Stimulated activated CD8-positive, alpha-beta memory T cell treated with anti-CD3 and anti-CD28 coated beads, Interleukin-4, amount 100 ng/mL, for 1 hour (primary cell): ENCODE measurements at places on chromosomes 2 and 18.

DNA sequence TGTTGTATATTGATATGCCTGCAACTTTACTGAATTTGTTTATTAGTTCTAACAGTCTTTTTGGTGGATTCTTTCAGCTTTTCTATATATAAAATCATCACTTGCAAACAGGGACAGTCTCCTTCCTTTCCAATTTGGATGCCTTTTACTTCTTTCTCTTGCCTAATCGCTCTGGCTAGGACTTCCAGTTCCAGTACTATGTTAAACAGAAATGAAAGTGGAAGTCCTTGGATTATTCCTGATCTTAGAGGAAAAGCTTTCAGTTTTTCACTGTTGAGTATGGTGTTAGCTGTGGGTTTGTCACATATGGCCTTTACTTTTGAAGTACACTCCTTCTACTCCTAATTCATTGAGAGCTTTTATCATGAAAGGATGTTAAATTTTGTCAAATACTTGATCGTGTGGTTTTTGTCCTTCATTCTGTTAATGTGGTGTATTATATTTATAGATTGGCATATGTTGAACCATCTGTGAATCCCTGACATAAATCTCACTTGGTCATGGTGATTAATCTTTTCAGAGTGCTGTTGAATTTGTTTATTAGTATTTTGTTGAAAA is 52.9 kb downstream of the REL start:
- DNase-seq: no peak

DNA sequence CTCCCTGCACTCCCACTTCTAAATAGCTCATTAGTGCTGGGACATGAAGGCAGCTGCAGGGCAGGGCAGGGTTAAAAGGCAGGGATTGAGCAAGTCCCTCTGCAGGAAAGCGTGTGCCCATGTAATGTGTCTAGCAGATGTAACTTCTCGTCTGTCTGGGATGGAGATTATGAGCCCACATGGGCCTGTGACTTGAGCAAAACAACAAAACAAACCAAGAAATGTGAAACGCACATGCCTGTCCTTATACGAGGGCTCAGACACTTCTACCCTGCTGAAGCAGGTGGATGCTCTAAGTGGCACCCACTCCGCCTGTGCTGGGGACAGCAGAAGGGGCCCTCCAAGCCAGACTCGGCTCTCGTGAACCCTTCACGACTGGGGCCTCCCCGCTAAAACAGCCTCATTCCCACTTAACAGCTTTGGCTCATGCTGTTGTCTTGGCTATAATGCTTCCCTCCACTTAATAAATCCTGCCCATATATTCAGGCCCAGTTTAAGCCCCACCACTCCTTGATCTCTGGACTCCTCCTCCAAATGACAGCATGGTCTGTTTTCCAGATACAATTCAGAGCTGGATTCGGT is 40.9 kb downstream of the TMEM247 start:
- no peak for DNase-seq

DNA sequence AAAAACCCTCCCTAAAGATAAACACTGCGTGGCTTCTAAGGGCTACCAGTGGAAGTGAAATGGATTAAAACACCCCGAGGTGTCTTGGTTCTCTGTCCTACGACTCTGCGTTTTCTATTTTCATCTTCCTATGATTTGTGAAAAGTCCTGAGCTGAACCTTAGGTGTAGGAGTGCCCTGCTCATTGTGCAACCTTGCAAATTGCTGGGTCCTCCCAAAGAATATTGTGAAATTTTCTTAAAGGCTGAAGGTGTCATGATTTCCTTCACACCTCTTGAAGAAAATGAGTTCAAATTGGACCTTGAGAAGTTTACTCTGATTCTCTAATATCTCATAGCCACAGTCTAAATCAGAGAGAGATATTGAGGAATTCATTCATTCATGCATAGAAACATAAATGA is 1.8 kb upstream of the SLC19A3 start:
- DNase-seq: no peak

DNA sequence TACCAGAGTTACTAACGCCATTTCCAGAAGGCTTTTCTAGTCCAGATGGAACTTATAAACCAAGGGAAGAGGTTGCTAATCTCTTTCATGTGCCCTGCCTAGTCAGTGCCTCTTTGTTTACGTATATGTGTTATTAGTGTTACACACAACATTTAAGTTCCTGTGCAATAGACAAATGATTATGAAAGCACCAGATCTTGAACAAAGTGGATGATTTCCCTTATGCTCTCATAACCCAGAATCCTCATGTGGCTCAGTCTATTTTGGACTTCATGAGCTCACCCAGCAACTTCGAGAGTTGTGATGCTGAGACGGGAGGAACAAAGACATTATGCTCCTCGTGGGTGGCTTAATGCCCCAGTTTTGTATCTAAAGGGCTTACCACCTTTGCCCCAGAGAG is 214.4 kb upstream of the SP5 start:
- DNase-seq: no peak

- DNase-seq: no peak
Measured at GRCh38 chr2:62457556-62457955, 48.4 kb downstream of the TMEM17 start.

DNA sequence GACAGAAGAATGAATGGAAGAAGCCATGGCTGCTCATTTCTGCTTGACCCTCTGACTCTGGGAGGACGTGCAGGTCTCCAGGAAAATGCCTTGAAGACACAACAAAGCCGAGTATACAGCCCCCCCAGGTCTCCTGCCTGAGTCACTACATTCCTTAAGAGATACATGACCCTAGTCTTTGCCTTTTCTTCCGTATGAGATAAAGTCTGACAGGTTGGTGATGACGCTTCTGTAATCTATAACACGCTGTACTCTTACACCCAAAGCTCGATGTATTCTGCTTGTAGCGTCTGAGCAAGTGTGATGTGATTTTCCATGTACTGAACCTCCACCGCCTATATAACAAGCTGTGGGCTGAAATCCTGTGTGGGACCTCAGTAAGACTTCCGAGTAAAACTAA is 77.3 kb downstream of the KCTD1 start:
- no peak for DNase-seq

GRCh38 chr2:8583400-8584173 is 98.3 kb upstream of the ID2 start:
- DNase-seq: peak; percentile 46

DNA sequence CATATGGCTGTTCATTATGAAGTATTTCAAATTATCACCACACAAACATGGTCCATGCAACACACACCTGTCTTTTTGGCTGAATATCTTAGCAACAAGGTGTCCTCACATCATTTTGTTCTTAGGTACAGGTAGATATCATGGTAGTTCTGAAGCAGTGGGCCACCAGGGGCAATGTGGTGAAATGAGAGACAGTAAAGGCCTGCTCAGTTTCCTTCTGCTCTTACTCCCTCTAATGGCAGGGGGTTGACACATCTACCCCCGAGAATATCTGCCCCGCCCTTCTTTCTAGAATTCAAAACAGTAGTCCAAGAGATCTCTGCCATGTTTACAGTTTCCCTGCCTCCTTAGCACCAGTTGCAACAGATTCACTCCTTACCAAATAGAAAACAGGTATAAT is 147.0 kb upstream of the KLHL14 start:
- no peak for DNase-seq

- no peak for DNase-seq
Measured at GRCh38 chr2:149421791-149422190, 91.4 kb downstream of the LYPD6 start.

DNA sequence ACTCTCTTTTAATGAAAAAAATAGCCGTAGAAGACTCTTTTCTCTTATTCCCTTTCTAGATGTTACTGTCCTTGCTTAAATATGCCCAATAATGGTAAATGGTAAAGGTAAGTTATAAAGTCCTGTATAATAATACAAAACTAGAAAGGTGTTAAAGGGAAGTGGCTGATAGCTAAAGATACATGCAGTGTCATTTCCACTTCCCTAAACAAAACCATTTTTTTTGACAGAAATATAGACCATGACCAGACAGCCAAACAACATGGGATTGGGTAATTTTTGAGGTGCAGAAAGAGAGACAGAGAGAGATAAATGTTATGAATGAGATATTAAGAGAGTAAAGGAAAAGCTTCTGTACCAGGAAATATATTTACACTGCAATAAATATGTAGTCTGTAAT is 731.7 kb upstream of the REG3G start:
- no peak for DNase-seq

DNA sequence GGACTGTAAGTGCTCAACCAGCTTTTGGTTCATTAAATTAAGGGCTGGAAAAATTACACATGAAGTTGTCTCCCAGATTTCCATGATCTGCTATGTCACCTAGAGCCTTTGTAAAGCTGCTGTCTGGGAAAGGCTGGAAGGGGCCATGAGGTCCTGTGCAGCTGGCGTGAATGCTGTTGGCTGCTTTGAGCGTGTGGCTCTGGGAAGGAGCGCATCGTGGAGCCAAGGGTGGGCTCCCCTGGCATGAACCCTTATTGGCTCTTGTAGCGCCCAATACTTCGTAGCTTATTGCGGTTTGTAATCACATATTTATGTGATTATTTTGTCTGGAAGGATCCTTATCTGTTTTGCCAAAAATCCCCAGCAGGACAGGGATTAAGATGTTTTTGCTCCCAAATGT is 70.5 kb upstream of the LMAN1 start:
- DNase-seq: no peak

DNA sequence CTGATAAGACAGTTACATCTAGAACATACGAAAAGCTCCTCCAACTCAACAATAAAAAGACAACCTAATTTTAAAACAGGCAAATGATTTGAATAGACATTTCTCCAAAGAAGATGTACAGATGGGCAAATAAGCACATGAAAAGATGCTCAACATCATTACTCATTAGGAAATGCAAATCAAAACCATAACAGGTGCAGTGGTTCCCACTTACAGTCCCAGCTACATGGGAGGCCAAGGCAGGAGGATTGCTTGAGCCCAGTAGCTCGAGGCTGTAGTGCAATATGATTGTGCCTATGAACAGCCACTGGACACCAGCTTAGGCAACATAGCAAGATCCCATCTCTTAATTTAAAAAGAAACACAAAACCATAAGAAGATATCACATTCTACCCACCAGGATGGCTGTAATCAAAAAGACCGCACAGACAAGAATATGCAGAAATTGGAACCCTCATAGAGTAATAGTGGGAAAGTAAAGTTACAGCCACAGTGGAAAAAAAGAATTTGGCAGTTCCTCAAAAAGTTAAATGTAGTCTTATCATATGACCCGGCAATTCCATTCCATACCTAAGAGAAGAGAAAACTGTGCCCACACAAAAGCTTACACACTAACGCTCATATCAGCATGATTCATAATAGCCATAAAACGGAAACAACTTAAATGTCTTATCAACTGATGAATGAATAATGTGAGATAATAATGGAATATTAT is 30.5 kb upstream of the ARMC9 start:
- no peak for DNase-seq
